NCI-H526 (cell line): ENCODE measurements at places on chromosomes 11 and 22.

DNA sequence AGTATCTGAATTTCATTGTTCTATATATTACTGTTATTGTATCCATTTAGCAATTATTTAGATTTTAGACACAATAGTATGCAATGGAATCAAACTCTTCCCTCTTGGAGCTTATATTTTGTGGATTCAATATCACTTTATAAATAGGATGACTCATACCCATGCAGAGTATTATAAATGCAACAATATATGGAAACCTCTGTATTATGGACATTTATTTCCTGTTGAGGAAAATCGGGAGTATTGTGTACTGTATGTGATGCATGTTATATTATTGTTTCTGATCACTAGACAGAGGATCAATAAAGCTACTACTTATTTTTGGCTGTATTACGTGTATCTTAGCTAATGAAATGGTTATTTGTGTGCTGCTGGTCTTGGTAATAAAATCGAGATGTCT, 770 bp downstream of the METTL15 start:
- no peak for DNase-seq

DNA sequence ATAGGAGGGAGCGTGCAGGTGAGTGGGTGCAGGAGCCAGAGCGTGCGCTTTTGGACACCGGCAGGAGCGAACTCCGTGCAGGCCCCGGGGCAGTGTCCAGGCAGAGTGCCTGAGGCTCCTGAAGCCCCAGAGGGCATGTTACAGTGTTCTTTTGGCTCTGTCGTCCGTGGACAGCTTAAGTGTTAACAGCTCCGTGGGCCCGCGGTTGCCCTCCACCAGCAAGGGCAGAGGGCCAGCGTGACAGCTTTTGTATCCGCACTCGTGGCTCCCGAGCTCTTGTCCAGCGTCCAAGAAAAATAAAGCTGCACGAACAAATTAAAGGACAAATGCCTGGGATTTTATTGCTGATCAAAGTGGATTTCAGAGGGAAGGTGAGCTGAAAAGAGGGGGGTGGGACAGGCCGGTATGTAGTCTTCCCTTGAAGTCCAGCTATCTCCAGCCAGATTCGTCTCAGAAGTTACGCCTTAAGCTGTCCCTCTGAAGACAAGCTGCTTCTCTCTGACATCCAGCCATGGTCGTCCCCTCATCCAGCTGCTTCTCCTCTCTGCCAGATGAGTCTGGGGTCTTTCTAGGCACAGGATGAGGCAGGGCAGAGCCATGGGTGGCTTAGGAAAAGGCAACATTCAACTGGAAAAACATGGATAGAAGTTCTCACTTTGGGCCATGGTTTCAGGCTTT, 968 bp upstream of the TMEM109 start:
- DNase-seq: no peak

DNA sequence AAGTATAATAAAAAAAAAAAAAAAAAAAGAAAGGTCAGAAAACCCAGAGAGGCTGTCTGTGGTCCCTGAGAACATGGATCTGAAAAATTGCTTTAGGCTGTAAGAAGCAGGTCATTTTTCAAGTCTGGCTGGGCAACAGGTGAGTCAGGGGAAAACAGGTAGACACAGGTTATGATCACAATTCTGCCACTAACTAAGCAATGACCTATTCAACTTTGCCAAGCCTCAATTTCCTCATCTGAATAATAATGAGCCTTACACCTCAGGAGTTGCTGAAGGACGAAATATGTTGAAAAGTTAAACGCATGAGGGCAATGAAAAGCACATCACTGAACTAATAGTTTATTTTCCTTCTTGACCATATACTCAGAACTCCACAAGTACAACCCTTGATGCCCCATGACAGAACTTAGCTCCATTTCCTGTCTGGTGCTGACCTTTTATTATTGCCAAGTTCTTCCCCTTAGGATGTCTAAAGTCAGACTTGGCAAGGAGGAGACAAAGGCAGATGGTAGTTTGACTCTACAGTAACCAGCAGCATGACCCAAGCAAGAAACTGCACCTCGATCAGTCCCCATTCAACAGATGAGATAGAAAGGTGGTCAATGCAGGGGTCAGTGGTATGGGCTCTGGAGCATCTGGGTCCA, 93.6 kb downstream of the SYN3 start:
- DNase-seq: no peak

- no peak for DNase-seq
These were observed 321.9 kb downstream of the MIAT start for GRCh38 chr22:26979294-26979693.
